ENCODE measurements at places on chromosomes 1 and 21. TPM values are rescaled to one million over a fixed set of nuclear protein-coding genes. Genes with fewer than 3 reads are reported as not detected.

GRCh38 chr1:54549181-54549924, 1.3 kb downstream of the ACOT11 start:
- DNase-seq = peak; percentile 57

DNA sequence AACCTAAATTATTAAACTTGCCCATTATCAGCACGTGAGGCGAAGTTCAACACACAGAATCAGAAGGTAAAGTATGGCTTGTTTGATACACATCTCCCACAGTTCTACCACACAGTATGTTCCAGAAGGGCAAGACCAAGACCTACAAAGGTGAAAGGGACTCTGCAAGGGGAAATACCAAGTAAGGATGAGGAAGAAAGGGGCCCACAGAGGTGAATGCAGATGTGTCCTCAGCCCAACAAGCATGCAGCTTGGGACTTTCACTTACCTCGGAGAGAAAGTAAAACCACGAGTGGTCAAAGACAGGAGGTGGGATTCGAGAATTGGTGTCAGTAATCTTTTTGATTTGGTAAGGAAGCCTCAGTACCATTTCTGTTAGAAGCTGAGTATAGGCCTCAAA, 85.8 kb downstream of the UBR4 start:
- DNase-seq = no peak

DNA sequence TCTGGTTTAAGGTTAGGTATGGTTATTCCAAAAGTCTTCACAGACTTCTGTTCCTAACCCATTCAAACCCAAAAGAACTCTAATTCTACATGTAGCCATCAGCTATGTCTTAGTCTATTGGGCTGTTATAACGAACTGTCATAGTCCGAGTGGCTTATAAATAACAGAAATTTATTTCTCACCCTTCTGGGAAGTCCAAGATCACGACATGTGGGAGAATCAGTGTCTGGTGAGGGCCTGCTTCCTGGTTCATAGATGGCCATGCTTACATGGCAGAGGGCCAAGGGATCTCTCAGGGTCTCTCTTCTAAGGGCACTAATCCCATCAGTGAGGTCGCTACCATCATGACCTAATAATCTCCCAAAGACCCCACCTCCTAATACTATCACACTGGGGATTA, 103.0 kb upstream of the PPP2R5A start:
- DNase-seq = no peak

GRCh38 chr1:3327389-3327702, 127.1 kb upstream of the ARHGEF16 start:
- no peak for DNase-seq

DNA sequence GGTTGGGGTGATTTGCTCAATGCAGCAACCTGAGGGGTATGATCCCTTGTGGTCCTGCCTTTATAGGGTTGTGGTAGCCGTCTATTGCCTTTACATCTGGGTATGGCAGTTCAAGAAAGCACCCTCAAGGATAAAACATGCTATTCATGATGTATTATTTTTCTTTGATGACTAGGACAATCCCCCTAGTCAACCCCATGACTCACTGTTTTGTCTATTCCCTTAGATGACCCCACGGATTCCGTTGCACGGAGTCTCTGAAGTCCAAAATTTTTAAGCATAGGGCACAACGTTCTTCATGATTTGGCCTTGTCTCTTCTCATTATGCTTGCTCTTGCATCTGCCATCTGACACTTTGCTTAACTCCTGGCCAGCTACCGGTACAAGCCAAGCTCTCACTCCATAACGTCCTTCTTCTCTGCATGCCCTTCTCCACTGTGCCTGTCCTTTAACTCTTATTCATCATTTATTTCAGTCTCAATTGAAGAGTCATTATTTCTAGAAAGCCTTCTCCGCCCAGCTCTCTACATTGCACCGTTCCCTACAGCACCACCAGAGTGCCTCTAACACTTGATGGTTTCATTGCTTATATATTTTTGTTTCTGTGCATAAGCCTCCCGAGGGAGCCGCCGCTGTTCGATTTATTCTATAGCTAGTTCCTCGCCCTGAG, 838 bp upstream of the DISP1 start:
- no peak for DNase-seq

DNA sequence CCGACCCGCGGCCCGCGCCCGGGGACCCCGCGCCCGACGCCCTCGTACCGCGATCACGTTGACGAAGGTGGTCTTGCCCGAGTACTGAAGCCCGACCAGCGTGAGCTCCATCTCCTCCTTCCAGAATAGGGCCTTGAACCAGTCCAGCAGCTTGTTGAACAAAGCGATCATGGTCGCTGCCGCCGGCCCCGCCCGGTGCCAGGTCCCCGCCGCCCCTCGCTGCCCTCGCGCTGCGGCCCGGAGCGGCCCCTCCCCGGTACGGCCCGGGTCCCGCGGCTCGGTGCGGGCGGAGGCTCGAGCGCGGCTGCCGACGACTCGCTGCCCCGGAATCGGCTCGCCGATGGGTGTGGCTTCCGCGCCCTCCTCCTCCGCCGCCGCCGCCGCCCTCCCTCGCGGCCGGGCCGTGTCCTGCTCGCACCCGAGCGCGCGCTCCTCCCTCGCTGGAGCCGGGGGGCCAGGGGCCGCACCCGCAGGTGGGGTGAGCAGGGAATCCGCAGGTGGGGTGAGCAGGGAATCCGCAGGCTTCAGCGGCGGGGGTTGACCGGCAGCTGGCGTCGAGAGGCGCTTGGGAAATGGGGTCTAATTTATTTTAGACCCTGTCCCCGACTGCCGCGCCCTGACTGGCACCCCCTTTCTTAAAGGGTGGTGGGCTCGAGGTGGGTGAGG, at the start of gene ARL8A:
TSS of gene ARL8A (minus strand) at position 336 of the 666 bp plus-strand sequence. CDS start at position 171, 165 bp downstream.
- peak; percentile 83 for DNase-seq

- DNase-seq = no peak
These were observed 37.6 kb downstream of the MT1HL1 start for GRCh38 chr1:236966636-236967035.

DNA sequence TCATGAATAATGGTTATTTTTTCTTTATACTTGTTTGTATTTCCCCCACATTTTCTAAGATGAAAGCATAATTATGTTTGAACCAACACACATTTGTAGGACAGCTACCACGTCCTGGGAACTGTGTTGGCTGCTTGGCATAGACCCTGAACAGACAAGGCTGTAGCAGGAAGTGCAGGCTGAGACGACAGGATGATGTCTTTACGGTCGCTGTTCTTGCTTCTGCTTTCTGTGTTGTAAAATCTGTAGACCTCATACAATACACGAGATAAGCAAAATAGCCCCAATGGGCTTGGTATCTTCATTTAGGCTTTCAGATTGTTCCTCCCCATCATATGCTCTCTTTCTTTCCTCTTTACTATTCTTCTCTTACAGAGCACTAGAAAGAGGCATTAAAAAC, 23.3 kb upstream of the OTUD3 start:
- DNase-seq = no peak

GRCh38 chr1:227562933-227563323, 428 bp upstream of the ZNF678 start:
- no peak for DNase-seq

The ASTN1 gene
- total RNA-seq = 0.94 TPM
